ENCODE measurements at places on chromosomes 12 and 14.

GRCh38 chr12:2212537-2212936, 159.8 kb downstream of the CACNA1C start:
- DNase-seq, result no peak

DNA sequence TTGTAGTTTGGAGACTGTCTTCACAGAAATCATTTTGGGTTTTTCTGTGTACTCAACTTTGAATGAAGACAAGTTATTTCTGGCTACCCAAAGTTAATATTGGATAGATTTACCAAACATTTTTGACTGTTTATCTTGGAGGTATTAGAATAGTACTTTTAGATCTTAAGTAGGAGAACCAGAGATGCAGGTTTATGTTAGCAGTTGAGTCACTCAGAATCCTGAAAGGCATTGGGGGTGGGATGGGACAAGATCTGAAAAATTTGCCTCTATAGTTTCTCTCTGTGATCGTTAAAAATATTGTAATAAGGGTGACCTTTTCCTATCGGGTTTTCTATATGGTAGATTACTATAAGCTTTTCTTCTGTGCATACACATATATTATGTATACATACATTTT, 112.3 kb downstream of the TTC6 start:
- no peak for DNase-seq

- DNase-seq, result no peak
These were observed 10.2 kb downstream of the KITLG start for GRCh38 chr12:88570103-88570502.

DNA sequence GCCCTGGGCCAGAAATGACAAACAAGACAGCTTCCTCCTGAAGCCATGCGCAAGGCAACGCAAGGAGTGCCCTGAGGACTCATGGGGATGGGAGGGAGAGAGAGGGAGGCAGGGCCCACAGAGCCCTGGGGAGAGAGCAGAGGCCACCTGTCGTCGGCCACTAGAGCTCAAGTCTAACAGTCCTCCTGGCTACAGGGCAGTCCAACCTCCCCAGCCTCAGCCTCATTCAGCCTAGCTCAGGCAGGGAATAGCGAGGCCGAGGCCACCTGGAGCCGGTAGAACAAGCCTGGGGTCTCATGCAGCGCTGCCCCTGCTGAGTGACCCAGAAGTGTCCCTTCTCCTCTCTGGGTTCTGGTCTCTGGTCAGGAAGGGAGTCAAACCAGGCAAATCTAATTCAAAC, 69.5 kb downstream of the BCL11B start:
- no peak for DNase-seq

DNA sequence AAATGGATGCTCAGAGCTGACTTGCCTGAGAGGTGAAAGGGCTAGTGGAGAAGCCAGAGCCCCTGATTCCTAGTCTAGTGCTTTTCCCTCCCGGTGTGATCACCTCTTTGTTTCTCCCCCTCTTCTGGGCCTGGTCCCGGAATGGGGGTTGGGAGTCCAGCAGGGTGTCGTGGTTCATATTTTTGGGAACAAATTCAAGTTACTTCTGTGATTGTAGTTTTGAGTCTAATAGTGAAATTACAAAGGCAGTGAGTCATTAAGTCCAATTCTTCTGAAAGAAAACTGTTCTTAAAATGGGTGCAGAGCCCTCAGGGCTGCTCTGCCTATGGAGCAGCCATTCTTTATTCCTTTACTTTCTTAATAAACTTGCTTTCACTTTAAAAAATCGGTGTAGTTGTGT, 7.6 kb downstream of the SUSD6 start:
- DNase-seq, result no peak

DNA sequence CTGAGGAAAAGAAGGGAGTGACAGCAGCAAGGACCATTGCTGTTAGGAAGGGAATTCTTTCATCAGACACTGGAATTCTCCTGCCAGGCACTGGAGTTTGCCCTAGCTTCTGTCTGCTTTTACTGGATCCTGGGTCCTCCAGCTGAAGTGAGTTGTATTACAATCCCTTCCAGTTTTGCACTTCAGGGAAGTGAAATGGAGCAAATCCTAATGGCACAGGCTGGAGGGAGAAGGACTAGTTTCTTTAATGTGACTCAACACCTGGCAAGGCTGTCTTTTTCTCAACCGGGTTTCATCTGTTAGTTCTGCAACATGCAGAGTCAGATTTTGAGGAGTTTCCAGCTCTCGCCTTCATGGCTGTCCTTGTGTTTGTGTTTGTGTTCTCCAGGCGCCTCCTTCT, 45.8 kb downstream of the ETV6 start:
- DNase-seq, result no peak

DNA sequence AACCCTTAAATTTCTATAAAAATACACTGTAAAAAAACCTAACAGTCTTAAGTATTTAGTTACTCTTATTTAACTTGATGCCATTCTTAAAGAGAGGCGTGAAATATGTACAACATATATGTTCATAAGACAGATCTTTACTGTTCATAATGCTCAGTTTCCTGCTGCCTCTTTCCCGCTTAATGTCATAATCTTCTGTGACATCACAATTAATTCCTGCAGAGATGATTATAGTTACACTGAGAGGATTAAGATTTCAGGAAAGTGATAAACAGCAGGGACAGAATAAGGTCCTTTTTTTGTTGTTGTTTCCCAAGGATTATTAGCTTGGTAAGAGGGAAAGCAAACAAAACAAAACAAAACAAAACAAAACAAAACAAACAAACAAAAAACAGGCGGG, 801.4 kb downstream of the FLRT2 start:
- no peak for DNase-seq

DNA sequence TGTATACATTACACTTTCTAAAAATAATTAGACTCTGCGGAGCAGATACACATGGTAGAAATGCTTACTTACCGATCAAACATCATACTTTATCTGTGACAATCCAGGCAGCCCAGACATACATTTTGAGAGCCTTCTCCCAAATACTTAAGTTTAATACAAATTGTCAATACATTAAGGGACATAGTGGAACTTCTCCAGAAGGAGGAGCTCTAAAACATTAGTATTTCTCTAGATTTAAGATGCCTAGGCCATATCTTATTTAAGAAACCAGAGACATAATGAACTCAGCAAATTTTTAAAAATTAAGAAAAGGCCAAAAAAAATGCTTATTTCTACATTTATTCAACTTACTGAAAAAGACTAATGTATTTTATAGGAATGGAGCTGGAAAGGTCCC, 16.1 kb downstream of the ACSM4 start:
- no peak for DNase-seq

DNA sequence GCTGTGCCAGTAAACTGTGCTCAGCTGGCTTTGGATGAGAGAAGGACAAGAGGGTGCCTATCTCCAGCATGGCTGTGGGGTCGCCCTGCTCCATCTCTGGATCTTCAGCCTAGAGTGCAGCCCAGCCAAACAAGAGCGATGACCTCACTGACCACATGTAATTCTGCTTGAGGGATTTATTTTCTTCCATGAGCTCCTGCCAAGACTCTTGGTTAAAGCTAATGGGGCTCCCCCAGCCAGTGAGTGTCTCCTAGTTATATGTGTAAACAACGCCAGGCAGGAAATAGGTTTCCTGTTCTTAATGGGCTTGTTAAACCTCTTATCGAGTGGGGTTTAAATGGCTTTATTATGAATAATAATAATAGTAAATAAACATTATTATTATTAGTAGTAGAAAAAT, 397.2 kb downstream of the NRXN3 start:
- no peak for DNase-seq

- no peak for DNase-seq
These were observed 443 bp downstream of the MAGOHB start for GRCh38 chr12:10612984-10613348.

GRCh38 chr12:113420996-113421595, 1.1 kb upstream of the SDSL start:
- DNase-seq, result no peak

- DNase-seq, result no peak
These were observed 831.1 kb downstream of the LRFN5 start for GRCh38 chr14:42437809-42438208.

GRCh38 chr12:92442782-92443181, 260.0 kb upstream of the PLEKHG7 start:
- DNase-seq, result no peak

DNA sequence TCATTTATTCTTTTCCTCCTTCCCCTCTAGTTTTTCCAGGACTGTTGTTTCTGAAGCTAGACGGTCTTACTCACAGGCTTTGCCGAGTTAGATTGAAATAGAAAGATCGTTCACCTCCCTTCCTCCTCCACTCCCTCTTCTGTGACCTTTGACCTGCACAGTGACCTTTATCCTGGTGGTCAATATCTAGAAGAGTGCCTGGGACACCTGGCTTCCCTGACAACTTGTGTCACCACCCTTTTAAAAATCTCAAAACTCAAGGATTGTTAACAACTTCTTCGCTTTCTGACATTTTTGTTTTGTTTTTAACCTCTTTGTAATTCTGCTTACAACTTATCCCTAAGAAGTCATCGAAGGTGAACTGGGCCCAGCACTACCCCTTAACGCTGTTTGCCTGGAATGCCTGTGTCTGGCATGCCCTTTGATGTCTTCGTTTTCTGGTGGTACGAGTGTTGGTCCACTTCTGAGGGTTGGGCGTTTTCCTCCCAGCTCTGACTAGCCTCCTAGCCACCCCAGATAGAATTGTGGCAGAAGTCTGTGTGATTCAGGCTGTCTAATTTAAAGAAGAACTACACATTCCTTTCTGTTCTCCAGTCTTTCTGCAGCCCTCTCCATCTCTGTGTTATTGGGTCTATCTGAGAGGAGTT, 2.8 kb upstream of the KRT75 start:
- DNase-seq, result no peak

GRCh38 chr14:30798516-30798915, 75.8 kb upstream of the COCH start:
- DNase-seq, result no peak

GRCh38 chr12:30251546-30251945, 444.1 kb downstream of the IPO8 start:
- DNase-seq, result no peak

DNA sequence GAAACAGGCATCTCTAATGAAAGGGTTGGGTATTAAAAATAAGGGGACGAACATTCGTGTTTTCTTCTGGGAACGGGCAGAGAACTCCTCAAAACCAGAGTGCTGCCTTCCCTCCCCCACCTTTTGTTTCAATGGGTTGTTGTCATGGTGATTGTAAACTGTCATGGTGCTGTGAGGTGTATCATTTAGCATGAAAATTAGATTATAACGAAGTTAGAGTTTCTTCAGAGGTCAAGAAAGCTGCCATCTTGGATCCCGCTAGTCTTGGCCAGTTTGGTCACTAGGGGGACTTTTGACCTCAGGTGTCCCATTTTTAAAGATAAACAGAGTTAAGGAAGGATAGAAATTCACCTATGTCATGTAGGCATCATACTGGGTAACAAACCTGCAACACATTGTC, 123.0 kb downstream of the PDE3A start:
- DNase-seq, result no peak

- no peak for DNase-seq
These were observed 1.7 kb downstream of the CYP27B1 start for GRCh38 chr12:57765003-57765697.

- no peak for DNase-seq
These were observed 710.7 kb upstream of the TBX3 start for GRCh38 chr12:115394496-115395220.

DNA sequence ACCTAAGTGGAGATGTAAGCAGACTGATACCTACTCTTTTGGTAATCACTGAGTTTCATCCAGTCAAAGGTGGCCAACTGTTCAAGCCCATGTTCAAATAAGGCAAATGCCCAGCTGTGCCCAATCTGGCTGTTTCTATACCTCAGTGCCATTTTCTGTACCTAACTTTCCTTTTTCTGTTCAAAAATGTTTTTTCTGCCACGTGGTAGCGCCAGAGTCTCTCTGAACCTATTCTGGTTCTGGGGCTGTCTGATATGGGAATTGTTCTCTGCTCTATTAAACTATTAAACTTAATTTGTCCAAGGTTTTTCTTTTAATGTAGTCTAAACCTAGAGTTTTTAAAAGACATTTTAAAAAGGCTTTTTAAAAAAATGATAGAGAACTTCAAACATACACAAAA, 391.2 kb downstream of the NOVA1 start:
- DNase-seq, result no peak

DNA sequence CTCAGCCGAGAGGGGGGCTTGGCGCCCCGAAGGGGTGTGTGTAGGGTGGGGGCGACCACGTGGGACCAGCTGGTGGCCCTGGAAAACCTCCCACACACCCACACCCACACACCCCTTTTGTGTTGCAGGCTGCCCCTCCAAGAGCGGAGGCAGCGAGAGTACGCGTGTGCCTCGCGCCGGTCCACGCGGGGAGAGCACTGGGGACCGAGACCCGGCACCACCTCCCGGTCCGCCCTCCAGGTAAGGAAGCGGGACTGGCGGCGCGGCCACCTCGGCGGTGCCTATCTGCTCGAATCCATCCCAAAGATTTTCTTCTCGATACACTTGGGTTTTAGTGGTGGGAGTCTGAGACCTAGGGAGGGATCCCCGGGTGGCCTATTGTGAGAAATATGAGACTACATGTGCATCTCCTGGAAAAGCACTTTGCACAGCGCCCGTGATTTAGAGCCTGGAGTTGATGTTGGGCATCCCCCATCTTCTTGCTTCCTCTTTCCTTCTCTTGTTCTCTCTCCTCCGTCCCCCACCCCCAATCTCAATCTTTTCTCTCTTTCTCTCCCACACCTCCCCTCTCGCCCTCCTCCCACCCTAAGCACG, 393 bp downstream of the SYT1 start:
- no peak for DNase-seq

- peak; percentile 24 for DNase-seq
These were observed 52.2 kb downstream of the ATF7IP start for GRCh38 chr12:14417715-14418114.

DNA sequence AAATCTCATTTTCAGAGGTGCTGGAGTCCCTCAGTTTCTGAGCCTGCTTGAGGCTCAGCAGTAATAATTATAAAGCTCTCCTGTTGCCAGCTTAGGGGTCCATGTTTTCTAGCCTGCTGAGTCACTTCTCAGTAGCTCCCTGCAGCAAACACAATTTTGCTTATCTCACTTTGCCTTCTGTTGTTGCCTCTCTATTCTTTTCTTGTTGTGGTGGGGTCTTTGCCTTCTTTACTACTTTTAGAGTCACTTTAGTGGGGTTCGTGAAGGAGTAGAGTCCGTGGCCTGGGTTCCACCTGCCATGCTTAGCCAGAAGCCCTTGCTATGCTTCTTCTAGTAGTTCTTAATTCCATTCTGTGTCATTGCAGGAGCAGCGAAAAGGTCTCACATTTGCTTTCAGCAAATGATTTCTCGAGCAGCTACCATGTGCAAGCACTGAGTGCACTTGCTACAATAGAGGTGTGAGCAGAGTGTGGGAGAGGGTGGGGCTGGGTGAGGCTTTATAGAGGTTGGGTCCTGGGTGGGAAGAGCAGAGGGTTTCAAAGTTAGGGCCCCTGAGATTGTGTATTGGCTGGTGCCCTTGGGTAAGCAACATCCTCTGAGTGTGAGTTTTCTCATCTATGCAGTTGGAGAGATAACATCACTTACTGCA, 114.3 kb downstream of the ADCK1 start:
- DNase-seq, result no peak

DNA sequence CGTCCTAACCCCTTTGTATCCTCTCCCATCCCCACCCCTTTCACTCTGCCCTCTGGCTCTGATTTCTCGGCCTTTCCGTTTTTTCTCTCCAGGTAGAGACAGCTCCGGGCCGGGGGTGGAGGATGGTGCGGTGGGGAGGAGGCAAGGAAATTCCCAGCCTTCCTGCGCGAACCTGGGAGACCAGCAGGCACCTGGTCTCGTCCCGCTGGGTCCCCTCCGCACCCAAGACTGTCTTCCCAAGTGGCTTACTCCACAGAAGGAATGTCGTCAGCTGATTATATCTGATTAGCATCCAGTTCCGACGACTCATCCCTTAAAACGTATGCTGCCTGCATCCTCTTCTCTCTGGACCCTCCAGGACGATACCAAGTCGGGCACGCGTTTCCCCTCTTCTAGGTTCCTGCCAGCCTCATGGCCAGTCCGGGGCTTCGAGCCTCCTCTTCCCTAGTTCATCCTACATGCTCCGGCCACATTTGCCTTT, 42.2 kb upstream of the CAPRIN2 start:
- no peak for DNase-seq

Data from stimulated activated CD4-positive, alpha-beta T cell treated with anti-CD3 and anti-CD28 coated beads, Interleukin-4, amount 100 ng/mL, for 48 hours (primary cell).